ENCODE measurements at places on chromosomes 2 and 18.

- no peak for DNase-seq
Measured at GRCh38 chr2:241009191-241009590, 10.8 kb downstream of the SNED1 start.

DNA sequence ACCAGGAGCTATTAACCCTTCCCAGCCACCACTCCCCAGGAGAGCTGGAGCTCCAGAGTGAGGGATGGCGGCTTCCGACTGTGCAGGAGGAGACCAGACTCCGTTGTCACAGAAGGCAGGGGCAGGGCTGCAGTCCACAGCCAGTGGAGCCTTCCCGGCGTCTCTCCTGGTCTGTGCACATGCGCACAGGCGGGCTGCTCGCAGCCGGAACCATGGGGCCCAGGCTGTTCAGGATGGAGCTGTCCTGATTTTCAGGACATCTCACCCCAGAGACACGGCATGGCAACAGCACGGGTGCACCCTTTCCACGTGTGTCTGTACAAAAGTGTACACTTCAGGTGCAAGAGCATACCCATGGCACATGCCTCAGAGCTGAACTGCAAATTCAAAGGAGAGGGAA lies 28.9 kb downstream of the EIPR1 start:
- no peak for DNase-seq

DNA sequence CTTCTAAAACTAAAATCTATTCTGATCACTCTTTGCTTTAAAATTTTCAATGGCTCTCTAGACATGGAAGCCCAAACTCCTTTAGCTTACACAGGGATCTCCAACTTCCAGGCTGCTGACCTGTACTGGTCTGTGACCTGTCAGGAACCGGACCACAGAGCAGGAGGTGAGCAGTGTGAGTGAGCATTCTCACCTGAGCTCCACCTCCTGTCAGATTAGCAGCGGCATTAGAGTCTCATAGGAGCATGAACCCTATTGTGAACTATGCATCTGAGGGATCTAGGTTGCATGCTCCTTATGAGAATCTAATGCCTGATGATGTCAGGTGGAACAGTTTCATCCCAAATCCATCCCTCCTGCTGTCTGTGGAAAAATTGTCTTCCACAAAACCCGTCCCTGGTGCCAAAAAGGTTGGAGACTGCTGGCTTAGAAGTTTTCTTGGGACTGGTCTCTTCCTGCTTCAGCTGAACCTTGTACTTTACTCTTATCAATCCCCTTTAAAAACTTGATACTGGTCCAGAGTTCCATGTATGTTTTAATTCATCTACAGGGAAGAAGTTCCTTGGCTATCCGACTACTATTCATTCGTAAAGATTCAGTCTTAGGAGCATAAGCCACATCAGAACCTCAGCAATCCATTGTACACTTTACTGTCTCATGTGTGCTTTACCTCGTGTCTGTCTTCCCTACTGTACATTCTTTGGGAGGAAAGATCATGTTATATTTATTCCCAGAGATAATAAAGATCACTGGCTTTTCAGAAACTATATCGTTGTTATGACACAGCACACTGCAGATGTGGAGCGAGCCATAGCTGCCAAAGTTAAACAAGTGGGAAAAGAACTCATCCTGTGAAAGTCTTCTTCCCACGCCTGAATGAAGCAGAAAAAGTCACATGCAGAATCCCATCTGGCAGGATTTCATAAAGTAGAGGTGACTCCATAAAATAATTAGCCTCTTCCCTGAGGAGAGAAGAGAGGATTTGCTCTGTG lies 183.8 kb downstream of the LRATD1 start:
- no peak for DNase-seq

DNA sequence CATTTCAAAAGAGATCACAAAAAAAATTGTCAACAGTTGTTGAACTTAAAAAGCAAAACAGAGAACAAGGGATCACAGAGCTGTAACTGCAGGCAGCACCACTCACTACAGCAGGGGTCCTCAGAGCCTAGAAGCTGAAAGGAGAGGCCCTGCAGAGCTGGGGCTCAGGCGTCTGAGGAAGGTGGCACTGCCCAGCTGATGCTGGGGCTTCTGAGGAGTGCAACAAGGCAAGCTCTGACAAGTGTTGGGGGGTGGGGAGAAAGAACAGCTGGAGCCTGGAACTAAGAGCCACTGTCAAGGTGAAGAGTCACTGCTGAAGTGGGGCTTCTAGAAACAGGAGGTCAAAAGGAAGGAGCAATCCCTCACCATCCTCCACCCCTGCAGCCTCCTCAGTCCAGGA lies 46.2 kb downstream of the FTCDNL1 start:
- DNase-seq, result no peak

DNA sequence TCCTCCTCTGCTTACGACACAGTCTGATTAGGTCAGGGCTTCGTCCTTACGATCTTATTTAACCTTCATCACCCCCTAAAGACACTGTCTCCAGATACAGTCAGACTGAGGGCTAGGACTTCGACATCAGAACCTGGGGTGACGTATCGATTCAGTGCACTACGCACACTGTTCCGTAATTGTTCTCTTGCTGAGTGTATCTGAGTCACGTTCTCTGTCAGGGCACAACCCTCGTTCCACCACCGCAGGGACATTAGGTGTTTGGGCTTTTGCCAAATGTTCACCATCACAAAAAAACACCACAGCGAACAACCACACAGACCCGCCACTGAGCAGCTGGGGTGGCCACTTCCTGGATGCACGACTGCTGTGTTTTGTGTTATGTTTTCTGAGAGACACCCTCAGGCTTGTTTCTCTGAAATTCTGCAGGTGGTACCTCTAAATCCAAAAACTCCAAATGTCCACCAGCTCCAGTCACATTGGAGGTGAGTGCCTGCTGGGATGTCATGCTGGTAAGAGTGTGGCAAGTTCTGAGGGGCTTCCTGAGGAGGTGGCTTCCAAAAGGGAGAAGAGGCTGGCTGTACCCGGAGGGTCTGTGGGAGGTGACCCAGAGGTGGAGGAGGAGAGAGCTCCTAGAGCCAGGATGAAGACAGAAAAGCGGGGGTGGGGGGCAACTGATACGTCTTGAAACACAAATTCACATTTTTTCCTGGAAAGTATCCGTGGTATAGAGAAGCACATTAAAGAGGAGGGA lies 66.6 kb downstream of the ADNP2 start:
- DNase-seq, result no peak

- DNase-seq, result peak; percentile 69
Measured at GRCh38 chr2:25078170-25079049, 36.5 kb downstream of the EFR3B start.

GRCh38 chr2:167237478-167237877 lies 349.2 kb downstream of the XIRP2 start:
- no peak for DNase-seq

DNA sequence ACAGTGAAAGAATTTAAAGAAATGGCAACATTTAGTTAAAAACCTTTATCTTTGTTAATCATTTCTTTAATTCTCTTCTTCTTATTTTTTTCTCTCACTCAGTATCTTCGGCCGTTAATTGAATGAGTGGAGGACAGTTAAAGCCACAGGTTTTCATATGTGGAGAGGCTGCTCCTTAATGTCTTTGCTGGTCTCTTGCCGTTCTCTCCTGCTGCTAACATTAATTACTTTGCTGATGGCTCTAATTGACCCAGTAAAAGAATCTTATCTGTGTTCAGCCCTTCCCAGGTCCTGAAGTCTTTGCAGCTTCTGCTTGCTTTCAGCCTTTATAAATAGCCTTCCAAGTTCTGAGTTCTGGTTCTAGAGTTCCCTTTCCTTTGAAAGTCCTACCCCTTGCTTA lies 77.1 kb downstream of the ADAM23 start:
- no peak for DNase-seq

DNA sequence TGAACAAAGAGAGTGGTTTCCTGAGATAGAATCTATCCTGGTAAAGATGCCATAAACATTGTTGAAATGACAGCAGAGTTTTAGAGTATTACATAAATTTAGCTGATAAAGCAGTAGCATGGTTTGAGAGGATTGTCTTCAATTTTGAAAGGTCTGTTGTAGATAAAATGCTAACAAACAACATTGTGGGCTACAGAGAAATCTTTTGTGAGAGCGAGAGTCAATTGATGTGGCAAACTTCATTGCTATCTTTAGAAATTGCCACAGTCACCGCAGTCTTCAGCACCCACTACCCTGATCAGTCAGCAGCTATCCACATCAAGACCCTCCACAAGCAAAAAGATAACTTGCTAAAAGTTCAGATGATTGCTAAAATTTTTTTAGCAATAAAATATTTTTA lies 17.5 kb downstream of the VRK2 start:
- no peak for DNase-seq

DNA sequence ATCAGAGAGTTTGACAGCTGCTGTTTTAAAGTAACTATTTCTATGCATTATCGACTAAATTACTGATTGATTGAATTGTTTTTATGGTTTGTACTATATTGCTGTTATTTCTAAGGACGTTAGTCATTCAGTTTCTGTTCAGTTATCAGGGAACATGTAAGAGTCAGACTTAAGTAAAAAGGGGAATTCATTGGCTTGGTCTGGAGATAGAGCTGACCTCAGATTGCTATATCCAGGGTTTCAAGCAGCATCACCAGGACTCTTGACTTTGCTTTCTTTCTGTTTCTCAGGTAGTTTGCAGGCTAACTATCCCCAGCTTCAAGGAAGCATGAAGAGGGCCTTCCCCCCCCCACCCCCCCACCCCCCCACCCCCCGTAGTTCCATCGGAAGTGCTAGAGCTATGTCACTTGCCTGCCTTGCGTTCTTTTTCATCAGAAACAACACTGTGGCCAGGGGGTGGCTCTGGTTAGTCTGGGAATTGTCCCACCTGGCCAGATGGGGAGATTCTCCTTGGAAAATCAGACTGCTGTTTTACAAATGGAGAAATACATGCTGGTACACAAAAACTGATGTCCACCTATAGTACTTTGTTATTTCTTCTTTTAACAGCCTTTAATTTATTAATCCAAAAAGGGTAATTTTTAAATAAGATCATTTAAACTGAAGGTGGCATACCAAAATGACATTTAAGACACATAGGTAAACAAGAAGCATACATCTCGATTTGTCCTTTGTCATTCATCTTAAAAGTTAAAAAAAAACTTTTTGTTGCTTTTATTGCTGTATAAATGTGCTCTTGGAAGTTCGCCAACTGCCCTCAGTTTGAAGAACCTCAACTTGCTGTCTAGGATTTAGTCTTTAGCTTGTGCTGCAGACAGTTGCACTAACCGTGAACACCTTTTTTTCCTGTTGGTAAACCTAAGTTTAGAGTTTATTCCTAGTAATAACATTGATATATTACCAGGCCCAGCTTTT lies 9.4 kb downstream of the SMAD4 start:
- DNase-seq, result no peak

DNA sequence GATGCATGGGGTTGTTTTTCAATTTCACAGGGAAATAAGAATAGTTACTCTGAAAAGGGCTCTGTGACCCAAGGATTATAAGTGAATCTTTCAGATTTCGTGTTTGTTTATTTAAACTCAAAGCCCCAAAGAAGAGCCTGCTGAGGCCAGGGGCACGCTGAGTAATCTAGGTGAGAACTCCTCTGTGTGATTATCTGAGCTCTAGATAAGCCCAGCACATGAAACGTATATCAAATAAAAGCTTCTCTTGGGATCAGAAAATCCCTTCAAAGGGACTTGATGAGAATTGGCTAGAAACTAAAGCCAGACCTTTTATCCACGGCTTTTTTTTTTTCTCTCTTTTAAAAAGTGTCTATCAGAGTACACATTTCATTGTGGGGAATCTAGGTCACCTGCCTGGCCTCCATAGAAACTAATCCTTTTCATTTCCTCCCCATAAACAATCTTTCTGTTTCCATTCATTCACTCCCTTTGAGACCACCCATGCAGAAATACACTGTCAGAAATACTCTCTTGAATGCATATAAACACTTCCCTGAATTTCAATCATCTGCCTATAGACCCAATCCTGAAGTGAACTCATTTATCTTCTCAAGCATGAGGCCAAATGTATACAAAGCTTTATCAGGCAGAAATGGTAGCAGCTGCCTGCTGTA lies 137.4 kb downstream of the RIT2 start:
- DNase-seq, result no peak

- no peak for DNase-seq
Measured at GRCh38 chr2:3320910-3321605, 56.6 kb downstream of the EIPR1 start.

- no peak for DNase-seq
Measured at GRCh38 chr2:26438526-26438925, 36.8 kb downstream of the DRC1 start.

GRCh38 chr18:8978394-8978793 lies 124.1 kb upstream of the NDUFV2 start:
- DNase-seq, result no peak

DNA sequence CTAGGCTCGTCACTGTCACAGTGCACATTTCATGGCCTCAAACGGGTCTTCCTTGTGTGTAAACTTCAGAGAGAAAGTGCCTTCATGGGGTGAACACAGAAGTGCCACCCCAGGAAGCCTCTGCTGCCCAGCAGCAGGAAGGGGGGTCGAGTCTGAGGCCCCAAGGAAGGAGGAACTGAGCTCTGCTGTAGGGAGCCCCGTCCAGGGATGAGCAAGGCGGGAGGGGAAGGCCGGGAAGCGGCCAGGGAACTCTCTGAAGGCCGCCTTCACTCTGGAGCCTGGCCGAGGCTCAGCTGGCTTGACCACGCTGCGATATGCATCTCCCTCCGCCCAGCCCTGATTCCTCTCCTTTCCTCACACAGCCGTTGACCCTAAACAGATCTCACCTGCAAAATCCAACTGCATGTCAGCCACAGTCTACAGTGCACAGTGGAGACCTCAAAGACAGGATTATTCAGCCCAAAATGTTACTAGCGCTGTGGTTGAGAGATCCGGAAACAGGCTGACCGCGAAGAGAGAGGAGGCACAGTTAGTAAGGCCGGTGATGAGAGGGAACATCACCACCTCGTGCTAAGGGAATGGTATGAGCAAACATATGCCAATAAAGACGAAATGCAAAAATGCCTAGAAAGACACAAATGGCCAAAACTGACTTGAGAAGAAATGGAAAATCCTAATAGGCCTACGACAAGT lies 34.2 kb upstream of the CTDP1 start:
- DNase-seq, result no peak

GRCh38 chr2:164755952-164756351 lies 85.7 kb downstream of the COBLL1 start:
- DNase-seq, result no peak

DNA sequence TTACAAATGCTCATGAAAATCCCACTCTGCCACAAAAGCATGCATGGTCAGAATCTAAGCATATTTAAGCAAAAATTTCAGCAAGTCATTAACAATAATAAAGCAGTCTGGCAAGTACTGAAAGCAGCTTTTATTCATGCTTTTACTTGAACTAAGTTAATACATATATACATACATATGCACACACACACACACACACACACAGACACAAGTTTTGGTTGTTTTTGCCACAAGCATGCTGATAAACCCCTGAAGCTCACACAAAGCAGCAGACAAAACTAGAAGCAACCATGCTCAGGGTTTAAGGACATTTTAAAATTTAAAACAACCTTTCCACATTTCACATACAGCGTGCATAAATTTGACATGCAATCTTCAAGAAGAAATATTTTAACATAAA lies 819.1 kb upstream of the FSHR start:
- no peak for DNase-seq

GRCh38 chr2:227515742-227516141 lies 43.8 kb downstream of the AGFG1 start:
- DNase-seq, result no peak

Measured in COLO829 (cell line).